ENCODE measurements at places on chromosomes 2 and 18.

- no peak for DNase-seq
Observed at GRCh38 chr2:64649626-64650025, 4.1 kb downstream of the SERTAD2 start.

DNA sequence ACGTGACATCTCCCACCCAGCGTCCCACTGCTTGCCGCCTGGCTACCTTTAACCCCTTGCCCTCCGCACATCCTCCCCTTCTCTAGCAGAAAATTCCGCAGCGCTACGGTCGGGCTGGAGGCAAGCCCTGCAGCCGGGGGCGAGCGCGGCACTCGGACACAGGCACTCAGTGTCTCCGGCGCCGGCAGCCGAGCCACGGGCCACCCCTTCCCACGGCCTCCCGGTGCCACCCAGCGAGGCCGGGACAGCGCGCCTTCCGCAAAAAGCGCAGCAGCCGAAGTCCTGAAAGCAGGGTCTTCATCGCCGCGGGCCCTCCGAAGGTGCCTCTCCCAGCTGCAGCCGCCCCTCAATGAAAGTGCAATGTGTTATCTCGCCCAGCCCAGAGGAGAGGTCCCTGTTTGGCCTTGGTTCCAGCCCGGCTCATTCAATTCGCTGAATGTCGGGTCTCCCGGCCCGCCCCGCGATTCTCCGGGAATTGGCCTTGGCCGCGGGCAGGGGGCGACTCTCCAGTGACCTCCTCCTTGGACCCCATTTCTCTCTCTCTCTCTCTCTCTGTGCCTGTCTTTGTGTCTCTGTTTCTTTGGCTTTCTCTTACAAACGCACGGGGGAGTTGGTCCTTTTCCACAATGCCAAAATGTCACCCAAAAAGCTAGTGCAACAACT, 1.1 kb downstream of the DLGAP1 start:
- no peak for DNase-seq

DNA sequence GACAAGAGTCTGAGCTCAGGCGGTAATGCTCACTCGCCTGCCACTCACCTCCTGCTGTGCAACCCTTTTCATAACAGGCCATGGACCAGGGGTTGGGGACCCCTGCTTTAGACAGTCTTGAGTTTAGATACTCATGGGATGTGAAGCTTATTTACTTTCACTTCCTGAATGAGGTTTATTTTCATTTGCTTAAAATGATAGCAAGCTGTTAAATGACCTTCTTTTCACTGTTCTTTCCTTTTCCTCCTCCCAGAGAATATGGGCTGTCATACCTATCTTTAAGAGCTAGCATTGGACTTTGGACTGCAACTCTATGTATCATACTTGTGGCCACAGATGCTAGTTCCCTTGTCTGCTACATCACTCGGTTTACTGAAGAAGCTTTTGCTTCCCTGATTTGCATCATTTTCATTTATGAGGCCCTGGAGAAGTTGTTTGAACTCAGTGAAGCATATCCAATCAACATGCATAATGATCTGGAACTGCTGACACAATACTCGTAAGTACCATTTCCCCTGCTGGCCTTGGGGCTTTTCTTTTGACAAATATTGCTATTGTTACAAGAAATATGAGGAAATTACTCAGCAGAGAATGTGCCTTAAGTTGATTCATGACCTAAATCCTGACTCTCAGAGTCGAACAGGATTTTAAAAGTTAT, 168.5 kb downstream of the DPP4 start:
- no peak for DNase-seq

DNA sequence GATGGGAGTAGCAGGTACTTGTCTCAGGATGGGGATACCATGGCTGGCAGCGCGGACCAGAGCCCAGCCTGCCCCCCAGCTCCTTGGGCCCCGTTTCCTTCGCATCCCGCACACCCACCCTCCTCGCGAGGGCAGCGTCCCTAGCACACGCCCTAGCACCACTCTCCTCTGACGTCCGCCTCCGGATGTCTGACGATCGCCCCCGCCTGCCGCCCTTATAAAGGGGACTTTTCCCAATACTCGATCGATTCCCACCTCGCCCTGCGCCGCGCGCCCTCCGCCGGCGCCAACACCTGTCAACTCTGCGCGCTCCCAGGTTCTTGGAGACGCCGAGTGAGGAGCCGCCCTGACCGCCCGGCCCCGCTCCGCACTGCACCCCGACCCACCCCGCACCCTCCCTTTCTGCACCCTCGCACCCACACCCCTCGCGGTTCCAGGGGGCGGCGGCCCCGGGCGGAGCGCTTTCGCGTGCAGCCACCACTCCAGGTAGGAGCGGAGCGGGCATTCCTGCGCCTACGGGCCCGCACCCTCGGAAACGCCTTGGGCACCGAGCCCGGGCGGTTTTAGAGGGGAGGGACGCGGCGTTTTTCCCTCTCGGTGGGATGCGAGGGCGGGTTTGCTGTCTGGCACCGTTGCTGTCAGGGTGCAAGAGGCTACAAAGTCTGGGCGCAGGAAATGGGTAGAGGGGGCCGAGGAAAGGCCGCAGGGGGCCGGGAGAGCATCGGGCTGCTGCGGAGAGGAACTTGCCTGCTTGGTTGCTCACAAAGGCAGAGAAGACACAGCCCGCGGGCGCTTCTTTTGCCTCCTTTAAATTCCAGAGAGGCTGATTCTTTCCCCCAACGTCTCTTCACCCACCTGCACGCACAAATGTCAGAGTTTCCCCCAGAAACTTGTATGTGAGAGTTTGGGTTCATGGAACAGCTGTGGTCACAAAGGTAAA, at the start of gene SLC5A7:
Gene SLC5A7, plus strand, starts transcription at position 247 of the 940 bp plus-strand sequence. CDS start 1,632 bp downstream, outside the sequence.
- no peak for DNase-seq

DNA sequence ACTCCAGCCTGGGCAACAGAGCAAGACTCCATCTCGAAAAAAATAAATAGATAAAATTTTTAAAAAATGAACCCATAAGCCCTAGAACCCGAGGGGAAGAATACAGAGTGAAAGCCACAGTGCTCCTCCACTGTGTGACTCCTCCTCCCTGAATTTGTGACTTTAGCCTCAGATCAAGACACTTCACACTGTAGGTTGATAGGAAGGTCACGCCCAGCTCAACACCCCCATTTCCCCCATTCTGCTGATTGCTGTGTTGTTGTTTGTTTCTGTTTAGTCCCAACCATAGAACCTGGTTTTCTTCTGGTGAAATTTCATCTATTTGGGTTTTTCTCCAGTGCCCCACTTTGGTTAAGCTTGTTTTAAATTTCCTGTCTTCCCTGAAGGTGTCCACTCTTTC, 102.2 kb downstream of the VIT start:
- no peak for DNase-seq

GRCh38 chr2:202373490-202373889, 2.6 kb upstream of the BMPR2 start:
- DNase-seq, result no peak

GRCh38 chr2:232491139-232491780, 3.6 kb upstream of the ECEL1 start:
- DNase-seq, result no peak

DNA sequence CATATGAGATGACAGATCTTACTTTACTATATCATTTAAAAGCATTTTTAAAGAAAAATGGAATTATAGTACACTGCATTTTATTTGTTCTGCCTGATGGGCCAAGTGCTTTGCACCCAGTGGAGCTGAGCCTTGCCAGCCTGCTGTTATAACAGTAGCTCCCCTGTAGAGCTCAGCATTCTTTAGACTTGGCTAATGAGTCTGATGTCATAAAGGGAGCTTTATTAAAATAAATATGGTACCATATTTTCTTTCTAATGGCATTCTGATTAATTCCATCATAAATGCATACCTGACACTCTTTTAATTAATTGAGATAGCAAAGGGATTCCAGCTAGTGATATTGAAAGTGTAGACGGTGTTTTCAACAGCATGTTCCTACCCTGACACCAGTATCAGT, 40.7 kb downstream of the PARD3B start:
- DNase-seq, result no peak

- DNase-seq, result no peak
Observed at GRCh38 chr2:206408323-206409320, 34.7 kb upstream of the ADAM23 start.

GRCh38 chr2:171702781-171703556, 15.7 kb downstream of the DYNC1I2 start:
- no peak for DNase-seq

- DNase-seq, result no peak
Observed at GRCh38 chr2:55062754-55063153, 12.5 kb upstream of the RTN4 start.

GRCh38 chr2:27710640-27711430, 47.1 kb downstream of the SLC4A1AP start:
- no peak for DNase-seq

Measured in stimulated activated CD4-positive, alpha-beta T cell treated with anti-CD3 and anti-CD28 coated beads, Interleukin-1b, Interleukin-23, amount 100 ng/mL, for 1 hour (primary cell).